Activated effector memory CD4-positive, alpha-beta T cell treated with Interleukin-2 at 50 U/mL for 16 hours (primary cell): ENCODE measurements at places on chromosomes 7 and 10.

- no peak for DNase-seq
Observed at GRCh38 chr7:14988941-14989340, 86.4 kb upstream of the DGKB start.

- DNase-seq: no peak
Observed at GRCh38 chr10:15515202-15515601, 144.1 kb upstream of the FAM171A1 start.

DNA sequence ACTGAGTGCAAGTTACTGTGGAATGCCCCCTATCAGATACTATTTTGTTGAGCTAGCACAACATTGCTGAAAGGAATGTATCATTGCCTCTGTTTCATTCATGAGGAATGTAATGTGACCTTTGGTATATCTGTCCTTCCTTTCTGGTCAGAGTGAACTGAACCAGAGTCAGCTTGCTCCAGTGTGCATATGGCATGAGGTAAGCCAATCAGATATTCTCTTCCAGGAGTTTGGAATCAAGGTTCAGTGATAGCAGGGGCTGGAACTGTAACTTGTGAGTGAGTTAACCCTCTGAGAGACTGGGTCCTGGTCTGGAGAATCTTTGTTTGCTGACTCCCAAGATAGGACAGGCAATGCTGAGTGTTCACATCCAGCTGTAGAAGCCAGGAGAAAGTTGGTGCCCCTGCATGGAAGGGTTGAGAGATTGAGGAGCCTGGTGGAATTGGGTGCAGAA lies 45.3 kb upstream of the OSBPL3 start:
- DNase-seq: no peak

DNA sequence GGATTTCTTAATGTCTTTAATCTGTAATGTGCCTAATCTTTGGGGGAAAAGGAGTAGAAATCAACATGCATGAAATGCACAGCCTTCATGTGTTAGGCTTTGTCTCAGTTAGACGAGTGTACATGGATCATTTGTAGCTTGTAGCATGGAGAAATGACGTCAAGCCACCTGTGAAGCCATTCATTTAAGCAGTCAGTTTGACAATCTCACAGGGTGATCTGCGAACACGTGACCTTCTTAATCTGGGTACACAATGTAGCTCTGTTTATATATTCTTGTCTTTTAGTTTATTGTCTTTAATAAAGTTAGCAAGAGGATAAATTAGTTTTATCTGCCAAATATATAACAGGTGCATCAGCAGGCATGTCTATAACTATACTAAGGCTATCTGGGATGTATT lies 351.9 kb upstream of the LRGUK start:
- DNase-seq: no peak

DNA sequence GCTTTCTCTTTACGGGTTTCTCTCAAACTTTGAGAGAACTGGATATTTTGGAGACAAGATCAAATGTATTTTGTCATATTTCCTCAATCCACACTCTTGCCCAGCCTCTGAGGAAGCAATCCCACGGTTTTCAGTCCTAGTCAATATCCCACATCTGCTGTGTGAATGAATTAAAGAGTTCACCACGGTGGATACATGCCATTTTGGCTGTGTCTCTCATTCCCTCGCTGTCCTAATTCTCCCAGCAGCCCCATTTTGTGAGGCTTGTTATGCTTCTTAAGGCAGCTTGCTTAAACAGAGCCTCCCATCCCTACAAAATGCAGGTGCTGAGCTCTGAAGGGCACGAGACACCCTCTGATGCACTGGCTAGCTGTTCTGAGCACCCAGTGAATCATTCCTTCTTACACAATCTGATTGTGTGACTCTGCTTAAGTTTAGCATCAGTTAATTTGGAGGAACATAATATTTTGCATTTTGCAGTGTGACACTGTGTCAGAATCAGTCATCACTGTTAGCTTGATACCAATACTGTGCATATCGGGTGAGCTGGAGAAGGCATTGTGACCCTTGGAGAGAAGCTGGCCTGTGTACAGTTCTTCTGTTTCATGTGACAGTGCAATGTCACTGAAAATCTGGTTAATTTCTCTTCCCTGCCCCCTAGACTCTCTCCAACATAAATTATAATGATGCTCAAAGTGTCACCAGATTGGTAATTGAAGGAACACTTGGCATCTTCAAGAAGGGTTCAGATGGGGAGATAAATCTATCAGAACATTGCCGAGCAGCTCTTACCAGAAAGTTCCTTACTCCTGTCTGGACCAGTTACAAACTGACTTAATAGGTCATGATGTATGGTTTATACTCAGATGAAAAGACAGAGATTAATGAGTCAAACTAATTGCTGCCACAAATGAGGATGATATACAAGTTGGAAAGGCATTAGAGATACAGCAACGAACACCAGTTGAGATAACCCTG lies 103.7 kb upstream of the AOAH start:
- DNase-seq: no peak

DNA sequence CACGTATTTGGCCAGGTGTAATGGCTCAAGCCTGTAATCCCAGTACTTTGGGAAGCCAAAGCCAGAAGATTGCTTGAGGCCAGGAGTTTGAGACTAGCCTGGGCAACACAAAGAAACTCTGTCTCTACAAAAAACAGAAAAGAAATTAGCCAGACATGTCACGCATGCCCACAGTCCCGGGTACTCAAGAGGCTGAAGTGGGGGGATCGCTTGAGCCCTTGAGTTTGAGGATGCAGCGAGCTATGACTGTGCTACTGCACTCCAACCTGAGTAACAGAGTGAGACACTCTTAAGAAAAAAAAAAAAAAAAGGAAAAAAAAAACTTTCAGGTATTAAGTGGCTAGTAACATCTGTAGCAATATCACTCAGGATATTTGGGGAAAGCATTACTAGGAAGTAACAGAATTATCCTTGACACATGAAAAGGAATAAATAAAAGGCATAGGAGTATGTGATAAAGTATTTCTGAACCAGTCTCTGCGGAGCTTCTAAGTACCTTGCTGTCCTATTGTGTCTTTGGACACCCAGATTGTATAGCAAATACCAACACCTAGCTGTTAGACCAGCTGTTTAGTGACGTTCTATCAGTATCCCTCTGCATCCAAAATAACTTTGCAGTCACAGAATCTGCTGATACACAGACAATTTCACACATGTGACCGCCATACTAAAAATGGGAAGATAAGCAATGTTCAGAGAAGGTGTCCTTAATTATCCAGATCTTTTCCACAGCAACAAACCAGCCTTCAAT lies 74.4 kb downstream of the CYTH3 start:
- DNase-seq: no peak

DNA sequence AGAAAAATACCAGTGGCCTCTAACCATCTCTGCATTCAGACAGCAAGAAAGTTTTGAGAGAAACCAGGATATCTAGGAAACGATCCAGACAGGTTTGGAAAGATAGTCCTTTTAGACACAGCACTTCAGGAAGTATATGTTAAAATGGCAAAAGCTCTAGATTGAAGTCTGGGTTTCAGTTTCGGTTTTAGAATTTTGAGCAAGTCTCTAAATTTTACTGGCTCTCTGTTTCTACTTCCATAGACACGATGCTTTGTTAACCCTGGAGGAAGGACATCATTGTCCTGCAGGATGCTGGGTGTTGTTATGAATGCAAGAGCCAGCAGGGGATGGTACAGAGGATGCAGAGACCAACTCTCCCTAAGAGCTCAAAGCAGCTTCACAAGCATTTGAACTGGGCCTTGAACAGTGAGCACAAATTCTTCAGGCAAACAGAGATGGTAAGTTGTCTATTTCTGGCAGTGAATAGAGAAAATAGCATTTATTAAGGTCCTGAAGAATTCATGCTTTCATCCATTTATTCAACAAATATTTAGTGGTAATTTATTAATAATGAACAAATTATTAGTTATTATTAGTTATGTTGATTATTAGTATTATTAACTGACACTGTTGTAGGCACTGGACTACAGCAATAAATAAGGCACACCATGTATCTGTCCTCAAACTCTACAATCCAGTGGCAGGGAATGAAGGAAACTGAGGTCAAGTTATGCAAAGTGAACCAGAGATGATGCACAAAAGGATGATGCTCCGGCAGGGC lies 152.7 kb upstream of the NRP1 start:
- no peak for DNase-seq

GRCh38 chr7:27025270-27025669 lies 70.5 kb downstream of the HOXA1 start:
- DNase-seq: no peak

- DNase-seq: no peak
Observed at GRCh38 chr10:84876116-84876999, 548.0 kb downstream of the CCSER2 start.

DNA sequence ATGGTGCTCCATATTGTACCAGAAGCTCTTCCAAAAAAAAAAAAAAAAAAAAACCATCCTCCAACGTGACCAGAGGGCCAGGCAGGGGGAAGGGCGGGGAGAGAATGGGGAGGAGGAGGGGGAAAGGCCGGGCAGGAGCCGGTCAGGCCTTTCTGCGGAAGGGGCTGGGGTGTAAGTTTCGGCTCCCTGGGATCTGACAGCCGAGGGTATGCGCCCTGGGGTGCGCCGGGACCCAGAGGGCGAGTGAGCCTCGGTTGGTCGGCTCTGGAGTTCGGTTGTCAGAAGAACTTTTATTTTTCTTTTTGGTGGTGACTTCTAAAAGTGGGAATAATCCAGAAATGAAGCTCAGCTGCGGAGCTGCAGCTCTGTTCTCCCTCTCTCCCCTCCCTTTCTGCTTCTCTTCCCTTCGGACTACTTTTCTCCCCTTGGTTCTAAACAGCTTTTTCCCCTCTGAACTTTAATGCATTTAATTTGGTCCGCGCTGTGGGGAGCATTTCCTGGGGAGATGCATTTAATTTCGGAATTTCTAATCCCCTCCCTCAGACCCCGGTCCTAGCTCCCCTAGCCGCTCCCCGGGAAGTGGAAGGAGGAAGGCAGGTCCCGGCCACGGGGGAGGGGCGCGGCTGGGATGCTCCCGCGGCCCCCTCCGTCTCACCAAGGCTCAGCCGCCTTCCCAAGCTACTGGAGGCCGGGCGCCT lies 3.9 kb upstream of the PAX2 start:
- DNase-seq: no peak

DNA sequence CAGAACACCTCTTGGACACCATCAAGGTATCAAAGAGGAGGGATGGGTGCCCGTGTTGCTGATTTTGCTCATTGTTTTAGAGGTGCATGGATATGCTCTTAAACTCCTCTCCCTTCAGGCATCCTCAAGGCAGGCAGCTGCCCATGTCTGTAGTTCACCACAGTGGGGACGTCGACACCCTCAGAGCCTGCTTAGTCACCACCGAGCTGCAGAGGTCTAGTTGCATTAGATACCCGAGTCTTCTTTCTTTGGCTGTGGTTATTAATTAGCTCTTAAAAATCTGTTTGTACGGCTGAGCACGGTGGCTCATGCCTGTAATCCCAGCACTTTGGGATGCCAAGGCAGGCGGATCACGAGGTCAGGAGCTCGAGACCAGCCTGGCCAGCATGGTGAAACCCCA lies 24.7 kb upstream of the TSPAN13 start:
- no peak for DNase-seq

DNA sequence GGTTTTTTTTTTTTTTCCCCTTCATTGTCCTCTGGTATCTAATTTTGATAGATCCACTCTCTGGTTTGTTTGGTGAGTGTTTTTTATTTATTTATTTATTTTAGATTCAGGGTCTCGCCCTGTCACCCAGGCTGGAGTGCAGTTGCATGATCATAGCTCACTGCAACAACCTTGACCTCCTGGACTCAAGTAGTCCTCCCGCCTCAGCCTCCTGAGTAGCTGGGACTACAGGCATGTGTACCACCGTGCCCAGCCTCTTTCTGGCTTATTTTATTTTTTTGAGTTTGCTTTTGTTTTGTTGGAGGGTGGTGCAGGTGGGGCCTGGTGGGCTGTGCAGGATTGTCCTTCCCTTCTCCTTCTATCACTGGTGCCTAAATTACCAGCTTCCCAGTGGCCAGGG lies 187.2 kb upstream of the SH2B2 start:
- no peak for DNase-seq

DNA sequence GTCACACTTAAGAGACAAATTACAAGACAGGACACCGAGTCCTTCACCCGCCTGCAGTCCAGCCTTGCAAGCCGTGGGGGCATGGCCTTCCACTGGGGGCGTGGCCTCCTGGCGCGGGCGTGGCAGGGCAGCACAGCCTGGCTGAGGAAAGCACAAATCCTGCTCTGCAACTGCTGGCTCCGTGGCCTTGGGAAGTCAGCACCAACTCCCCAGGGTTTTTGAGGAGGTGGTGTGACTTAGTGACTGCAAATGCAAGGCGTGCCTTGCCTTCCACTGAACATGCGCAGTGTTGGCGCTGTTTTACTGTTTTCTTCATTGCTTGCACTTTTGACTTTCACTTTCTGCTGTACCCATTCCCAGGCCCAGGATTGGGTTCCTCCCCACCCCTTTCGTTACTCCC lies 12.9 kb upstream of the BMS1 start:
- DNase-seq: no peak

GRCh38 chr7:31033674-31034300 lies 18.3 kb upstream of the ADCYAP1R1 start:
- DNase-seq: no peak

GRCh38 chr10:62457598-62457997 lies 83.4 kb downstream of the ZNF365 start:
- DNase-seq: no peak

- DNase-seq: no peak
Observed at GRCh38 chr10:110914431-110914830, 4.5 kb downstream of the BBIP1 start.

GRCh38 chr10:98300526-98301229 lies 32.7 kb upstream of the LOXL4 start:
- no peak for DNase-seq

DNA sequence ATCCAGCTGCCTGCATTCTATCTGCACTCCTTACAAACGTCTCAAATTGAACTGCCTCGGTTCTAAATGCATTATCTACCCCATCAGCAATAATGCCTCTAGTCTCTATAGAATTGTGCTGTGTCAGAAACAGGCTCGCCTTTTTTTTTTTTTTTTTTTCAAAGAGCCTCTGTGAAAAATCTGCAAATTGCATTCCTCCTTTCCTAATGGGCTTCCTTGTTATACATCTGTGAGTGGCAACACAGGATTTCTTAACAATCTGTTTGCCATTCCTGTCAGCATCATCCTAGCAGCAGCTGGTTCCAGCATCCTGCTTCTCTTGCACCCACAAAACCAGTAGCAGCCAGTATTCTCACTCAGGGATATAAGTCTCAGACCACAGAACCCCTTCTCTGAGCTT lies 413.5 kb upstream of the SEMA3D start:
- DNase-seq: no peak

DNA sequence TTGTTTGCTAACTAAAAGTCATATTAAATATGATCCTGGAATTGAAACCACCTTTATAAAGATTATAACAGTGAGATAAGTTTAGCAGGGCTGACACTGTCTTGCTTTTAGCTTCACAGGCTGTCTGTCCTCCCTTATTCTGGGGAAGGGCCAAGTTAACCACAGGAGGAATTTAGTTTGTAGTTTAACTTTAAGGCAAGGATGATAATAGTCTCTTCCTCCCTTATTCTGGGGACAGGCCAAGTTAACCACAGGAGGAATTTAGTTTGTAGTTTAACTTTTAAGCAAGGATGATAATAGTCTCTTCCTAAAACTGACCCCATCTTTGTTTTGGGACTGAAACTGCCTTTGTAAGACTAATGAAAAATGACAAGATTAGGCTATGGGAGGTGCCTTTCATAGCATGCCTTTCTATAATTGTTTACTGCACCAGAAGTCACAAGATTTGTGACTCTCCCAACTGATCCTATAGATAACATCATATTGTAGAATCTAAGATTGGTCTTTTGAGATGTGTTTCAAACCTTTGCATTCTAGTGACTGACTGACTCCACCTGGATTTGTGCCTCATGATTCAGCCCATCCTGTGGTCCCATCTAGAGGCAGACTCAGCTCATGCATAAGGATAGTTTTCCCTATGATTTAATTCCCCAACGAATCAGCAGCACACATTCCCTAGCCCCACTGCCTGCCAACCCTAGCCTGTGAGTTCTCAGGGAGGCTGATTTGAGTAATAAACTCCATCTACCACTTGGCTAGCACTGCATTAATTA lies 212.0 kb downstream of the MAGI2 start:
- DNase-seq: no peak
